Astrocyte of the cerebellum (primary cell): ENCODE measurements at places on chromosomes 11 and 22.
A peak's percentile ranks its signal among the peaks of the same experiment; 100 is the strongest.

DNA sequence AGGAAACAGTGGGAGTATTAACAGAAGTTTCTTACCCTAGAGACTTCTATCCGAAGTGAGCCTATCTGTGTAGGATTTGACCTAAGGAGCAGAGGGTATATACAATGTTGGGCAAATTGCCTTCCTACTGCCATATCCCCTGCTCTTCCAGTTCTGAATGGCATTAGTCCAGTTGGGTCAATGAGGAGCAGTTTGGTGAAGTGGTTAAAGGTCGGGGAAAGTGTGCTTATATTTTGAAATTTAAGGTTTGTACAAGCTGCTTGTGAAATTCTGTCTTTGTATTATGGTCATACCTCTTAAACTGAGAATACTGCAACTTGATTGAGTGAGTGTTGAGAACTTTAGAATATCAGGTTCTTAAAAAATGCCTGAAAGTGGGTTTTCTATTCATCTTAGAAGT lies 1.7 kb downstream of the EI24 start:
- DNase-seq: no peak

GRCh38 chr11:19032990-19033389 lies 27.5 kb downstream of the MRGPRX2 start:
- DNase-seq: no peak

DNA sequence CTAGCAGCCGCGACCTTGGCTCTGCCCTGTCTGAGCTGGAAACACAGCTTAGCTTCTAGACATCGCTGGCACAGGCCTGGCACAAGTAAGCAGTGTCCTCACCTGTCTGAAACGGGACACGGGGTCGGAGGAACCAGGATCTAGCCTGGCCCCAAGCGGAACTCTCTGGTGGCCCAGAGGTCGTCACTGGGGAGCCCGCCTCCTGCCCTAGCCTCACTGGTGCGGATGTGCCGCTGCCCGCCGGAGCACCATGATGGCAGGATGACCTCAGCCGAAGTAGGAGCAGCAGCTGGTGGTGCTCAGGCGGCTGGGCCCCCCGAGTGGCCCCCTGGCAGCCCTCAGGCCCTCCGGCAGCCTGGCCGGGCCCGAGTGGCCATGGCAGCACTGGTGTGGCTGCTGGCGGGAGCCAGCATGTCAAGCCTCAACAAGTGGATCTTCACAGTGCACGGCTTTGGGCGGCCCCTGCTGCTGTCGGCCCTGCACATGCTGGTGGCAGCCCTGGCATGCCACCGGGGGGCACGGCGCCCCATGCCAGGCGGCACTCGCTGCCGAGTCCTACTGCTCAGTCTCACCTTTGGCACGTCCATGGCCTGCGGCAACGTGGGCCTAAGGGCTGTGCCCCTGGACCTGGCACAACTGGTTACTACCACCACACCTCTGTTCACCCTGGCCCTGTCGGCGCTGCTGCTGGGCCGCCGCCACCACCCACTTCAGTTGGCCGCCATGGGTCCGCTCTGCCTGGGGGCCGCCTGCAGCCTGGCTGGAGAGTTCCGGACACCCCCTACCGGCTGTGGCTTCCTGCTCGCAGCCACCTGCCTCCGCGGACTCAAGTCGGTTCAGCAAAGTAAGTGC lies 871 bp downstream of the SLC35E4 start:
- DNase-seq: no peak

- DNase-seq: no peak
Observed at GRCh38 chr11:107140983-107141382, 122.7 kb upstream of the GUCY1A2 start.

DNA sequence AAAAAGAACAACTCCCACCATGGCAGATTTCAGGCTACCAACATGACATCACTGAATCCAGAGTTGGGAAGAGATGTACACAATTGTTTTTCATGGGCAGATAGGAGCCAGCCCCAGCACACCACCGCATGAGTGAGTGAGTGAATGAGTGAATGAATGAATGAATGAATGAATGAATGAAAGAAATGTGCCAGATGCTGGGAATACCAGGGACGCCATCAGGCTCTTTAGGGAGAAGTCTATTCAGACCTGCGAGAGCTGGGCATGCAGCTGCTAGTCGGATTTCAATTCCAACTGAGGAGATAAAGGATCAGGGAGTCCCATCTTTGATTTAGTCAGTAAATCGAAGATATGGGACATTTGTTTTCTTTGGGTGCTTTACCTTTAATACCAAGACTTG lies 15.3 kb upstream of the FAM83F start:
- DNase-seq: no peak

- DNase-seq: no peak
Observed at GRCh38 chr11:26090651-26091050, 241.3 kb upstream of the ANO3 start.

GRCh38 chr11:10809373-10810160 lies 841 bp upstream of the EIF4G2 start:
- DNase-seq: peak; percentile 50

DNA sequence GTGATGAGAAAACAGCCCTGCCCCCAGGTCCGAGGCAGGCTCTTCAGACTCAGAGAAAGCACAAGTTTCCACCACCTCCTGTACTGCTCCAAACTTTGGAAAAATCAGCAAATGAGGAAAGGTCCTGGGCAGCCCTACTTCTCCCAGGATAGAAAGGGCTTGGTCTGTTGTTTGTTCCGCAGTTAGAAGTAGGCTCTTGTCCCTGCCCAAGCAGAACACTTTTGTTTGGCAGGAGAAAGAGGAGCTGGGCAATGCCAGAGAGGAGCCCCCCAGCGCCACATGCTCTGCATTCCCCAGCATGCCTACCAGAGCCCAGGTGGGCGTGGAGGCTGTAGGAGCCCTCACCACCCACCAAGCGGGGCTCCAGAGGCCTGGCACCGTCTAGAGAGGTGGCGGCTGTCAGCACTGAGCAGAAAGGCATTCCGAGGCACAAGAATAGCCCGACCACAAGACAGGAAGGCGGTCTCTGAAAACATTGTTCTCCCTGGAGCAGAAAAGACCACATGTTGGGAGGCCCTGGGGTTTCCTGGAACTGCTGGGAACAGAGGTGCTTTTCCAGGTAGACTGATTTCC lies 90.3 kb upstream of the CD82 start:
- DNase-seq: no peak

- no peak for DNase-seq
Observed at GRCh38 chr11:115920841-115921480, 416.7 kb upstream of the CADM1 start.

DNA sequence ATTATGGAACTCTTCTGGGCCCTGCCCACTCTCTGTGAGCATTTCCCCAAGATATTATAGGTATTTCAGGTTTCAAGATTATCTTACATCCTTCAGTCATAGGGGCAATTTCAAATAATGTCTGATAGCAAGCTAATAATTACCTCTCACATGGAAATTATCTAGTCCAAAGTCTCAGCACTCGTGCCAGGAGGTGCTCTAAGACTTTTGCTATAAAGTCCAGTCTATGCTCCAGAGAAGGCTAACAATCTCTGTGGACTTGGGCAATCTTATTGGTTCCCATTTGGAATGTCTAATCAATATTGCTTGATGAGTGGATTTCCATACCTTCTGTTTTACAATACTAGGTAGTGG lies 5.4 kb downstream of the TREH start:
- no peak for DNase-seq

DNA sequence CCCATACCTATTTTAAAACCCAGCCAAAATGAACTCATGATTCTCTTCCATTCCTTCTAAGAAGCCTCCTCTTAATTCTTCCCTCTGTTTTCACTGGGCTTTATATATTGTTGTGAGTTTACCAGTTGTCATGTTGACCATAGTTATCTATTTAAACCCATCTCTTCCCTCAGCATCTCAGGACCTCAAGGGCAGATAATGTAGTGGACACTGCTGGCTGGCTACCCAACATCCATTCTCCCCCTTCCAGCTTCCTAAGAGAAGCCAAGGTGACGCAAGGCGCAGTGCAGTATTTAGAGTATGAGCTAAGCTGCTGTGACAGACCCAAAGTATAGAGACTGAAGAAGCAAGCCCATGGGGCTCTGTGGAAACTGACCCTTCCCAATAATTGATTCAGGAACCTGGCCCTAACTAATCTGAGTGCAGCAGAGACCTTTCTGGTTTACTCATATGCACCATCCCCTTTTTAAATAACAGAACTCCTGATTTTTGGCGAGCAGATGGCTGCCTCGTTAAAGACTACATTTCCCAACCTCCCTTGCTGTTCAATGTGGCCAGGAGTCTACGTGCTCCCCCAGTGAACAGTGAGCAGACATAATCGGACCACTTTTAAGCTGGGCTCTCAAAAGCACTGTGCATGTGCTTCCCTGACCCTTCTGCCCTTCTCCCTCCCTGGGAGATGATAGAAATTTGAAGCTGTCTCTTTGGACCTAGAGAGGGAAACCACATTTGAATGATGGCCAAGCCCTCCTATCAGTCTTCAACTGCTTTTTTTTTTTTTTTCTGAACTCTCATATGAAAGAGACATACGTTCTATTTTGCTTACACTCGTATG lies 28.1 kb upstream of the CREB3L1 start:
- no peak for DNase-seq

DNA sequence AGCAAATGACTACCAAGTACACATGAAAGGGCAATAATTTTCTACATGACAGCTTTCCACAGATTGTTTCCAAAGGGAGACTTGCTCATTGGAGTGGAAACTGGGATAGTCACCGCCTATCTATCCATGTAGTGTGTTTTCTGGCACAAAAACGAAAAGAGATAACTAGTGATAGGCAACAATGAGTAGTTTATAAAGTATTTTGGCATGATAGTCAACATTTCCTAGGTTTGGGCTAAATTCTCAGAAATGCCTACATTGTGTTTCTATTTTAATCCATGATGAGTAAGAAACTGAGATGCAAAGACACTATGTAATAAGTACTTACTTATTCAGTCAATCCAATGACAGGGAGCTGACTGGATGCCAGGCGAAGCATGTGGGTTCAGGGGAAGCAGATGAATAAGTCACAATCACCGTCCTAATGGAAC lies 1129.1 kb downstream of the DLG2 start:
- no peak for DNase-seq

GRCh38 chr11:80948781-80949180 lies 1508.0 kb upstream of the TENM4 start:
- no peak for DNase-seq

DNA sequence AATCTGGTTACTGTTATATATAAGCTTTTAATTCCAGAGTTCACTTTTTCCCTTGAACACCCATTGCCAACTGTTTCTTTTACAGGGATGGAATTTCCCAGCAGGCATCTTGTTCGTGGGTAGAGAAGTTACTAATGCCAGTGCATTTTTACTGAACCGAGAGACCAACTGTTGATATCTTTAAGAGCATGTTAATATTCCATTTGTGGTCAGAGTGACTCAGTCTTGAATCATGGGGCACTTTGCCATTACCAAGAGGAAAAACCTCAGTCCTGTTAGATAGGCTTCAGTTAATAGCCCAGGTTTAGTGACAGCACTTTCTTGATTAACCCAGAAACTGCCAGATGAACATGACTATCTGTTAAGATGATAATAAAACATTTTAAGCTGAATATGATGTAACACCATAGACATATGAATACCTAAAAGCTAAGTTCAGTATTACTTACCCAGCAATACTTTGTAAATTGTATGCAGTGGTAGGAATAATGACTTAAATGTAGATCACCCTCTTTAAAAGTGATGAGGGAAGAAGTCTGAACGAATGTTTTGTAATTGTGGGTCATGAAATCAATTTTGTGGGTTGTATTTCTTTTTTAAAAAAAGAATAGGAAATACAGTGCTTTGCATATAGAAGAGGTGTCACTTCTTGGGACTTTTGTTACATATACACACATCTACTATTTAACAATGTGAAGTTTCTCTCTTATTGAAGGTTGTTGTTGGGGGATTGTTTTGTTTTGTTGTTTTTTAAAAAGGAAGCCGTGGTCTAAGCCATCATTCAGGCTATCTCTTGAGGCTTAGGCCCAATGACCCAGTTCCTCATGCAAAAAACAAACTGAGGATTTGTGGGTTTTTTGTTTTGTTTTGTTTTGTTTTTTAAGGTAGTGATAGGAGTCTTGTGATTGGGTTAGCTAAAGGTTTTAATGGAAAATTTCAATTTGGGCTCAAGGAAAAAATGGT lies 79.2 kb upstream of the GRIK4 start:
- peak; percentile 100 for DNase-seq

GRCh38 chr11:70883323-70883940 lies 368.9 kb downstream of the SHANK2 start:
- DNase-seq: no peak

DNA sequence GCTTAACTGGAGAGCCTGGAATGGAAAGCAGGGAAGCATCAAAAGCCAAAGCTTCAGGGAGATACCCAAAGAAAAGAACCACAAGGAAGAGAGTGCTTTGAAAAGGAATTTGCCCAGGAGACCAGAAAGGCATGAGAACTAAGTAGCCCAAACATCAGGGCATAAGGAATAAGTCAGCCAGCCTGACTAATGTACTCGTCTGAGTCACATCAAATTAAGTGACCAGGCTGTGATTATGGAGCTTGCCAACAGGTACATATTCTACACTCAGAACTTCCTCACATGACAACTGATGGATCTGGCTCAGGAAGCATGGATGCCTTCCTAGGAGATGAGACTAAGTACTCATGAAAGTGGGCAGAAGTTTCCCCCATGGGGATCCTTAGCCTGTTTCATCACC lies 366.7 kb downstream of the BUD13 start:
- no peak for DNase-seq
